ENCODE measurements at places on chromosomes 1 and 21.
A peak's percentile ranks its signal among the peaks of the same experiment; 100 is the strongest.

DNA sequence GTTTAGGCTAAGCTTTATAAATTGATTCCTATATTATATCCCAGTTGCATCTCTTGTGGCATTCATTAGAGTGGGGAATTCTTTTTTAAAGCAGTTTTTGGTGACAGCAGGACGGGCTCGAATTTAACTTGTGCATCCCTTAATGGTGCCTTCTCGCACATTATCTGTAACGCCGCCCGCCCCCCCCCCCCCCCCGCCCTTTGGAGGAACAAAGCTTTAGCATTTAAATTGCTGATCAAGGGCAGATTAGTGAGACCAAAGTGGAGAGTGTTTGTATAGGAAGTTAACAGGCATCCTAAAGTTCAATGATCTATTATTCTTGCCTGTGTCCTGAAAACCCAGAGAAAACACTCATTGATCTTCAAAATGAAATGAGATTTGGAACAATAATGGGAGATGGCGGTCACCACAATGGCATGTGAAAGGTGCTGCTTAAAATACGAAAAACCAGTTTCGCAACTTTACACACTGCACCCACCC lies 2.2 kb downstream of the LMO4 start:
- no peak for DNase-seq

DNA sequence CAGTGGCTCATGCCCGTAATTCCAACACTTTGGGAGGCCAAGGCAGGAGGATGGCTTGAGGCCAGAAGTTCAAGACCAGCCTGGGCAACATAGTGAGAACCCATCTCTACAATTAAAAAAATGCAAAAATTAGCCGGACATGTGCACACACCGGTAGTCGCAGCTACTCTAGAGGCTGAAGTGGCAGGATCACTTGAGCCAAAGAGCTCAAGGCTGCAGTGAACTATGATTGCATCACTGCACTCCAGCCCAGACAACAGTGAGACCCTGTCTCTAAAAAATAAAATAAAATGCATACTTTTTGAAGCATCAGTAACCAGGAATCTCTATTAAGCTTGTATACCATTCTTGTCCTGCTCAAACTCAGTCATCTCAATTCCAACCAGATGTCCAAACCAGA lies 27.2 kb upstream of the EEIG2 start:
- no peak for DNase-seq

GRCh38 chr1:32128964-32129363 lies 21.1 kb downstream of the KPNA6 start:
- no peak for DNase-seq

DNA sequence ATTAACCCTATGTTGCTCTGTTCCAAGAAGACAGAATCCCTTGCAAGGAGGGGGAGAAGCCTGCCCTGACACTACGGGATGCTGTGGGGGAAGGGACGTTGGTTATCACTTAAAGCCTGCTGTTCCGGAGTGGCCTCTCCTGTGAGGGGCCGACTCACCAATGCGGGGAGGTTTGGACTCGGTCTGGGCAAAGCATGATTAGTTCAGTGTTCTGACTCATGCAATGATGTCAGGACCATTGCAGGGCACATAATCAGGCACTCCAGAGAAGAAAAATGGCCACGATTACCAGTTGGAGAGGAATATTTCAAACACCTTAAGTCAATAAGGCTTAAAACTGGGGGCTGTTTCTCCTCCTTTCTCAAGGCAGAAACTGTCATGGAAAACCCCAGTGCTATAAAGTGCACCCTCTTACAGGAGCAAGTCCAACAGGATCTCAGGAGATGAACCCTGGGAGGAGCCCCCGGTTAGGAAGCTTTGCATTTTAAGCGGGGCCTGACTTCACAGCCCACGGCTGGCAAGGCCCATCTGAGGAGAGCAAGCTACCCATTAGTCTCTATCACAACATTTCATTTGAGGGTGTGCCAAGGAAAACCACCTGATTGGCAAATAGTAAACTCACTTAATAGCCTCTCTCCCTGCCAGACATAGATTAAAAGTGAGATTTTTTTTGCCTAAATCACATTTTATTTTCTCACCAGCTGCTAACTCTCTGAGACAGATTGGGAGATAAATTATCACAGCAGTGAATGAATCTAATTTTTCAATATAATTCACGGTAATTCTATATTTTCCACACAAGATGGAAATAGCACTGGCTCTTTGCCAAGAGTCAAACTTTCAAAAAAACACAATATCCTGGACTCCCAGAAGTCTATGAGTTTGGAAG lies 202.5 kb downstream of the C1orf94 start:
- no peak for DNase-seq

- no peak for DNase-seq
These were observed 29.7 kb upstream of the LAPTM5 start for GRCh38 chr1:30787266-30787665.

- DNase-seq: no peak
These were observed 144.6 kb downstream of the PLPP3 start for GRCh38 chr1:56434740-56435139.

DNA sequence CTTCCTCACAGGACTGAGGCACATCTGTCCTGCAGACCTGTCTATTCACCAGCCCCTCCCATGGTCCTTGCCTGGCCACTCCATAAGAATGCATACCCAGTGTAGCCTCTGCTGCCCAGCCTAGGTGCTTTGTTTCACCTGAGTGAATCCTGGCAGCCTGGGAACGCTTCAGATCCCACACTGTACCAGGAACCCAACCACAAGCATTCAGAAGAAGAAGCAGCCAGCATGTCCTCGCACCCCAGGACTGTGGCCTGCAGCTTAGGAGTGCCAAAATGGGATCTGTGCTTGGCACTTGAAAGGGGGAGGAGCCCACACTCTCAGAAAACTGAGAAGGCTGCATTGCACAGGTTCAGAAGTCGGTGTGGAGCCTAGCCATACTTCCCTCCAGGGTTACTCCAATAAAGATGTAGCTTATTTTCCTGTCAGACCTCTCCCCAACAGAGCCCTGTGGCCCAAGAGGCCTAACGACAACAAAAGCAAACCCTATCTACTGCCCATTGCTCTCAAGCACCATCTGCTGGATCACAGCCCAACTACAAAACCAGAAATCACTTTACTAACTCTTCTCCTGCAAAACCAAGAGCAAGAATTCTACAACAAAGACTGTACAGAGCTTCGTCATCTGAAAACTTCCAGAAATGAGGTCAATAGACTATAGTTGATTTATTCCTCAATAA lies 923.1 kb upstream of the NEGR1 start:
- DNase-seq: no peak

DNA sequence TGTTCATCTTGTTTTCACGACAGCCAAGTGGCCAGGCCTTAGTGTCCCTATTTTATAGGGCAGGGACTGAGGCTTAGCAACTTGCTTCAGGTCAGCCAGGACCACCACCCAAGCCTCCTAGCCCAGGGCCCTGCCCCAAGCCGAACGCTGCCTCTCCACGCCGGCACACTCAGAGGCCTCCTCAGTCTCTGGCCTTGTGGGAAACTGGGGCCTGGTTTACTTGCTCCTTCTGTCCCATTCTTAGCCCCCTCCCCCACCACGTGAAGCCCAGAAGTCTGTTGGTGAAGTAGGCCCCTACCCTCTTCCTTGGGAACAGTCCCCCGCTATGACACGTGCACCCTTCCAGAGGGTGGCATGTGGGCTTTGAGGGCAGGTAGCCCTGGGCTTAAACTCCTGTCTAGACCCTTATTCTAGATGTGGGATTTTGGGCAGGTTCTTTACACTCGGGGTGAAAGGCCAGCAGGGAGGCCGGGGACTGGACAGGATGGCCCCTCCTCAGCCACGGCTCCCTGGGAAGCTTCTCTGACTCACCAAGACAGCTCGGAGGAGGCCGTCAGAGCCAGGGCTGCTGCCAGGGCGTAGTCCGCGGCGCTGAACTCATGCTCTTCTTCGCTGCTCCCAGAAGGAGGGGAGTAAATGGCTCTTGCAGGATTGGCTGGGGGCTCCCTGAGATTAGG lies 4.3 kb downstream of the MYOM3 start:
- peak; percentile 71 for DNase-seq

DNA sequence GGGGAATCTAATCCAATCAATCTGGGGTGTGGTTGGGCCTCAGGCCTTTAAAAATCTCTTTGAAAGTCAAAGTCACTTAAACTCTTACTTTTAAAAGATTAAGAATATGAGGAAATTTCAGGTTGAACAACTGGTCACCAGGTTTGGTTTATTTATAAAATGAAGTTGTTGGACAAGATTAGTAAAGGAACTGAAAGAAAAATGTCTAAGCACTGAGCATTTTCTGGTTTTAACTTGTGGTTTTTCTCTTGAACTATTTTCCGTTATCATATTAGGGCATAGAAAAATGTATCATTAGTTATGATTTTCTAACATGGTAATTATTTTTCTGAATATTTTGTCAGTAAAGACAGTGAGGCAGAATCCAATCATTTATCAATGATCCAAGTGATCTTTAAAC lies 49.6 kb downstream of the RGS2 start:
- no peak for DNase-seq

DNA sequence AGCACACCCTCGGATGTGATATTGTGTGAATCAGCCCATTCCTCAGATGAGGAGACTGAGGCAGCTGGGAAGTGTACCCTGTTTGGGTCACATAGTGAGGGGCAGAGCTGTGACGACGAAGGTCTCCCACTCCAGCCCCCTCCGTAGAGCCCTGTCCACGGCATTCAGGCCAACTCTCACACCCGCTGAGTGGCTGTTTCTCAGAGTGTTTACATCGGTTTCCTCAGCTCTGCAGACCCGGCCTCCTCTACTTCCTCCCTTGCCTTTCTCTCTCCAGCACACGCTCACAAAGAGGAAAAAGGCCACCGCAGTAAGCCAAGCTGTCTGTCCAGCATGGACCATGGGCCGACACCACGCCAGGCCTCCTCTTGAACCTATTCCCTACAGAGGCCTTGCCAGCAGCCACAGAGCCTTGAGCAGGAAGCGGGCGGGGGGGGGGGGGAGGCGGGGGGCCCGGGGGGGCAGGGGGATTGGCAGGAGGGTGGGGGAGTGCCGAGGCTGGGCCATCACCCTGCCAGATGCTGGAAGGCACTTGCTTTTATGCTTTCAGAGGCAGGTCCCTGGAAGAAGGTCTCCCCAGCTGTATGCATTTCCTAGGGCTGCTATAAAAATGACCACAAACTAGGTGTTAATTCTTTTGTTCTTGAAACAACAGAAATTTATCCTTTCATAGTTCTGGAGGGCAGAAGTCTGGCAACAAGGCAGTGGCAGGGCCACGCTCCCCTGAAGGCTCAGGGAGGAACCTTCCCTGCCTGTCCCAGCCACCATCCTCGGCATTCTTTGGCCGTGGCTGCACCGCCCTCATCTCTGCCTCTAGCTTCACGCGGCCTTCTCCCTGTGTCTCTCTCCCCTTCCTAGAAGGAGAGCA lies 178.4 kb downstream of the PSMG1 start:
- DNase-seq: no peak
